Putamen (tissue), 1 donor: ENCODE measurements at places on chromosomes 4 and X.

DNA sequence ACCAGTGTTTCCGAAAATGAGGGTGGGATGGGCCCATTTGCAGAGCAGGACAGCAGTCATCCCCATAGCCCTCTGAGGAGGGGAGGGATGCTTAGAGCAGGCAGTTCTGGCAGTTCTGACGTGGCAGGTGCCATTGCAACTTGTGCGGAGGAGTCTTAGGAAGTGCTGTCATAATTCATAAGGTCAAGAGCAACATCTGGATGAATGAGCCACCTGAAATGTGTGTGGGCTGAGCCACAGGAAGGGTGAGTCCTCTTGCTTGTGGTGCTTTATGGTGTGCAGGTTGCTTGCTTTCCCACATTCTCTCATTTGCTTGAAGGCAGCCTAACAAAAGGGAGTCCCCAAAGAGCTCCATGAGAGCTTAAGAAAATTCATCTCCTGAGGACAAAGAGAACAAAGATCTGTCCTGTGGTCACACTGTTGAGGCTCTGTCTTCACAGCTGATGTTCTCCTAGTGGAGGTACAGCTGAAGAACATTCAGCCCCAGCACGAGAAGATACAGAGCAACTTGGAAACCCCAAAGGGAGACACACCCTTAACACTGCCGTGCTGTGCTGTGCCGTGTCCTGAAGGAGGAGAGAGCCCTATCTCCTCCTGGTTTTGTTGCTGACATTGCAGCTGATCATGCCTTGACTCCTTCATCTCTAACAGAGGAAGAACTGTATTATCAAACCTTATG, 60.3 kb downstream of the DLG3 start:
- DNase-seq: no peak

- DNase-seq: no peak
Observed at GRCh38 chrX:57906790-57907189, 3.5 kb downstream of the ZXDA start.

- no peak for DNase-seq
Observed at GRCh38 chrX:12366440-12366839, 228.2 kb downstream of the FRMPD4 start.

GRCh38 chr4:182555997-182556418, 312.8 kb downstream of the TENM3 start:
- DNase-seq: no peak

- DNase-seq: no peak
Observed at GRCh38 chr4:114562176-114562904, 36.3 kb upstream of the UGT8 start.

GRCh38 chr4:4415806-4416805, 29.2 kb downstream of the NSG1 start:
- DNase-seq: no peak

GRCh38 chr4:142292231-142292630, 553.9 kb downstream of the INPP4B start:
- no peak for DNase-seq

GRCh38 chrX:10326578-10326977, 169.8 kb downstream of the CLCN4 start:
- peak; percentile 0 for DNase-seq

DNA sequence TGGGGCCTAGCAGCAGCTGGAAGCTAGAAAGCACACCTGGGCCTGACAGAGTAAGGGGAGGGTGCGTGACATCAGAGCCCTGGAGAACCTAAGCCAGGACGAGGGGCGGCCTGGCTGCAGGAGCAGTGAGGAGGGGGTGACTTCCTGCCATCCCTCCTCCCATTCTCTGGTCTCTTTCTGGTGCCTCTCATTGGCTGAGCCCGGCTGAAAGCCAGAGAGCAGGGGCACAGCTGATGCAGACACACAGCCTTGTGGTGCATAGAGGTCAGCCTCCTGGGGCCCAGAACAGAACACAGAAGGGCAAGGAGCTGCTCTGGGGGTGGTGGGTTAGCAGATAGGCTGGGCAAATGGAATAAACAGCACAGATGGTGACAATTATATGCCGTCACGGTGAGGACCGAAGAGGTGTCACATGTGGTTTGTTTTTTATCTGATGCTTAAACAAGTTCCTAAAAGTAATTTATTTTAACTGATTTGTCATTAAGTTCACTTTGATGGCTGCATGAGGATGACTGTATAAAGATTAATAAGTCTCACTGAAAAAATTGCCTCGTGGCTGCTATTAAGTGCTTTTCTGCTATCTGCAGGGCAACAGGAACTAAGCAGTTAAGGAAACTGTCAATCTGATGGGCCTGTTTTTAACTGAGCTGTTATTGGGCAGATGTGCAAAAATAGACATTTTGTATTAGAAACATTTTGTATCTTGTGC, 102.0 kb downstream of the FNIP2 start:
- DNase-seq: no peak

- no peak for DNase-seq
Observed at GRCh38 chr4:18291256-18291655, 269.7 kb upstream of the LCORL start.

- no peak for DNase-seq
Observed at GRCh38 chrX:100650841-100651240, 6.8 kb downstream of the SRPX2 start.

- DNase-seq: no peak
Observed at GRCh38 chr4:12170308-12170707, 741.6 kb upstream of the HS3ST1 start.

DNA sequence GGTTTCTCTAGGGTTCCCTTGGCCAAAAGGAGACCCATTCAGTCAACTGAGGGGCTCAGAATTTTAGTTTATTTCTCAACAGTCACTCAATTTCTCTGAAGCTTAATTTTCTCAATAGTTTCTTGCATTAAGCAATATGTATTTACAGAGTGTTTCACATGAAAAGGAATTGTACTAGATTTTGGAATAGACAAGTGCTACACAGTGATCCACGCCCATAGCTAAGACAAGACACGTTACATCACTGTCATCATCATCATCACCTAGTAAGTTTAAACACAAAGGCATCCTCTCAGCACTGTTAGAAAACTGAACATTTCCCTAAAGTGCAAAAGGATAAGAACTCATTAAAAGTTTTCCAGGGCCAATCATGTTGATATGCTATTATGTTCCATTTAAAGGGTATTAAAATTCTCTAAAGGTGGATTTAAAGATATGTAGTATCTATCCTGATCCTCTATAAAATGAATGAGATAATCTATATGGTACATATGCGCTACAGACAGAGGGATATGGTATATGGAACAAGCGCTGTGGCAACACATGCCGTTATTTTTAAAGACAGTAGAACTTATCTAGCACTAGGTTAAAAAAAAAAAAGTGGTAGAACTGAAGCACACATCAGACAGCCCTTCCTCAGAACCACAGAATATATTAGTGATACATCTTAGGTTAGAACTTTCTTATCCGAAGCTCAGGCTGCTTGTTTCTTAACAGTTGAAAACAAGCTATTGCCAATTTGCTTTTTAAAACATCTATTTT, 12.1 kb downstream of the PPA2 start:
- DNase-seq: no peak

DNA sequence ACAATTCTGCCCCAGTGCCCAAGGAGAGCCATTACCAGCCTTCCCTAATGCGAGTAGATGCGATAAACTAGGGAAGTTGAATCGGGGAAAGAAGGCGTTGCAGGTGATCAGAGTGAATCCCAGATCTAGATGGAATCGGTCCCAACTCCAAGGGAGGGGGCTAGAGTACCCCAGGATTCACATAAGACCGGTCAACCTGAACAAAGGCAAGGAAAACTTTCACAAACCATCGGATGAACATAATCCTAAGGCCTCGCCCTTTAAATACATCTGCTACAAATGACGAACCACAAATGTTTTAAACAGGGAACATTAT, 11.2 kb upstream of the ZCCHC13 start:
- no peak for DNase-seq

DNA sequence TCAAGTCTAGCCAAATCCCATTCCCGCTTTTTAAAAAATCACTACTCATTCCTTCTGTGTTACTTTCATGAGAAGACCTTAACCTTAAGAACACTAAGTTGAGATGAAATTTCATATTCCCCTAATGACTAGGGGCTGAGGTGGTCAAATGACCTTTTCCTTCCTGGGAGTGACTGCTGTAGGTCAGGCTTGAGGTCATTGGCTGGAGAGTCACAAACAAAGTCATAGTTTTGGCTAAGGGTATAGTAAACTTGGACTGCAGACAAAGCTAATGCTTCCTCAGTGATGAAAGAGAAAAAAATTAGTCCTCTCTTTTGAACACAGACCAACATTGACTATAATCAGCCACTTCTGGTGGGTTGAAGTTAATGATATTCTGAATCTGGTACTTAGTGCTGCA, 16.0 kb upstream of the FGF2 start:
- DNase-seq: no peak

DNA sequence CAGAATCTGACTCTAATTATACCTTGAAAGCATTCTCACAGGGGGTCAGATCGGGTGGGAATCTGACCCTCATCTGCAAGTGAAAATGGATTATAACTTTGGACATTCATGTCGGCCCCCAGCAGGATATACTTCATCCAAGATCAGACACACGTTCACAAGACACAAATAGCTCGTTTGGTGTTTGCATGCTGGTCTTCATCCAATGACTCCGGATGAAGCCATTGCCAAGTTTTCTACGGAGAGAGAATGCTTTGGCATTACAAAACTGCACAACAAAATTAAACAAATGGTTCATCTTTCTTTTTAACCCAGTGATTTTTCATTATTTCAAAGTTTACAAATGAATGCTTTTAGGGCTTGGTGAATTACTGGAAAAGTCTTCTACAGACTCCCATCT, 105.5 kb downstream of the MID1 start:
- DNase-seq: no peak

- no peak for DNase-seq
Observed at GRCh38 chrX:37776987-37777325, 2.9 kb upstream of the CYBB start.

DNA sequence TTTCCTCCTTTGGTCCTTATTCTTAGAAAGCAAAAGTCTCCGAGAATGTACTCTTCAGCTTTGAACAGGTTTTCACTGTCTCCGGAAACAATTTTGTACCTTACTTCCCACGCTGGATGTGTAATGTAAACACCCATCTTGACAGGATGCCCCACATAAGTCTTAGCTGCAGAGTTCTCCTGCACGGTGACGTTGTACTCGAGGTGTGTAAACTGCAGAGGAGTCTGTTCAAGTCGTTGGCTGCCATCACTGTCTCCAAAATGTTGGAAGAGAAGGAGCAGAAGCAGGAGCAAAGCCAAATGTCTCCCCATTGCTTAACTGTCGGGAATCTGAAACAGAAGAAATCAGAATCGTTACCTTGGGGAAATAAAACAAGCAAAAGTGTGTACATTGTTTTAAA, 14.1 kb downstream of the FAT1 start:
- DNase-seq: no peak

DNA sequence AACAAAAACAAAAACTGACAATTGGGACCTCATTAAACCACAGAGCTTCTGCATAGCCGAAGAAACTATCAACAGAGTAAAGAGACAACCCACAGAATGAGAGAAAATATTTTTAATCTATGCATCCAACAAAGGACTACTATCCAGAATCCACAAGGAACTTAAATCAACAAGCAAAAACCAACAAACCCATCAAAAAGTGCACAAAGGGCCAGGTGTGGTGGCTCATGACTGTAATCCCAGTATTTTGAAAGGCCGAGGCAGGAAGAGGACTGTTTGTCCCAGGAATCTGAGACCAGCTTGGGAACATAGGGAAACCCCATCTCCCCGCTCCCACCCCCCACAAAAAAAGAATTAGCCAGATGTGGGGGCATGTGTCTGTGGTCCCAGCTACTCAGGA, 10.7 kb downstream of the C4orf51 start:
- DNase-seq: no peak

DNA sequence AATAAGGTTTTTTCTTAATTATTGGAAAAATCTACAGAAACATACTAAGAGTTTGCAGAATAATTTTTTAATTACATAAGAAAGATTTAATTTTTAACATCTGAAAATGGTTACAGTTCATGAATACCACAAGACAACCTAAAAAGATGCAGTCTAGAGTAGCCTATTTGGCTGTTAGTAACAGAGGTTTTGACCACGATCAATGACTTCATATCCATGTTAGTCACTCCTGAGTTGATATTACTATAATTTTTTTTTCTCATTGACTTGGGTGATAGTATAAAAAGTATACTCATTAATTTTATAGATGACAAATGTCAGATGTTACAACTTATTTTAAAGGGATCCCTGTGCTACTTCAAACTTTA, 272.5 kb downstream of the DCTD start:
- DNase-seq: no peak

GRCh38 chr4:54017308-54017707, 47.1 kb downstream of the CHIC2 start:
- no peak for DNase-seq

- no peak for DNase-seq
Observed at GRCh38 chrX:13863324-13863723, 46.4 kb upstream of the GPM6B start.

- no peak for DNase-seq
Observed at GRCh38 chr4:184684491-184685189, 35.1 kb downstream of the PRIMPOL start.

GRCh38 chr4:47836641-47837093, 1.2 kb downstream of the CORIN start:
- peak; percentile 72 for DNase-seq

DNA sequence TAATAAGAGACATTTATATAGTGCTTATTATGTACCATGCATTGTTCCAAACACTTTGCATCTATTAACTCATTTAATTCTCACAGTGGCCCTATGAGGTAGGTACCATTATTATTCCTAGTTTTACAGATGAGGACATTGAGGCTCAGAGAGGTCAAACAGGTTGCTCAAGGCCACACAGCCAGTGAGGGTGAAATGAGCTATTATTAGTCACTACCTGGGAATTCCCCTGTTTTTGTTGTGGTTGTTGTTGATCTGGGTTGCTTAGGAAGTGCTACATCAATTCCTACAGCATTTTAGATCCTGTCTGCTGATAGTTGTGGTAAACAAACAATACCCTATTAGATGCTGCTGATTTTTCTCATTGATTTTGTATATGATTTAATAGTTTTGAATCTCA, 41.2 kb downstream of the APLN start:
- DNase-seq: no peak
